ENCODE measurements at places on chromosomes 2 and 18. TPM values are rescaled to one million over a fixed set of nuclear protein-coding genes. Genes with fewer than 3 reads are reported as not detected.

Gene AGAP1
- total RNA-seq, result 42.7 TPM

Gene ZSWIM2
- total RNA-seq, result not detected

Gene MOGAT1
- total RNA-seq, result not detected

Gene ITGB6
- not detected for total RNA-seq

Gene CFAP210
- total RNA-seq, result not detected

Gene CNRIP1
- total RNA-seq, result 33.1 TPM

Gene TLX2
- total RNA-seq, result 1.6 TPM

Gene TTR
- total RNA-seq, result not detected

Gene PSMA8
- not detected for total RNA-seq

Gene EVX2
- total RNA-seq, result 1.2 TPM

GRCh38 chr2:73862987-73863386 lies 29.8 kb upstream of the ACTG2 start:
- no peak for DNase-seq
- no peak overlapping the region for H3K27ac ChIP-seq
- H3K36me3 ChIP-seq, result peaks cover 19% of the 10 kb centered on the region

DNA sequence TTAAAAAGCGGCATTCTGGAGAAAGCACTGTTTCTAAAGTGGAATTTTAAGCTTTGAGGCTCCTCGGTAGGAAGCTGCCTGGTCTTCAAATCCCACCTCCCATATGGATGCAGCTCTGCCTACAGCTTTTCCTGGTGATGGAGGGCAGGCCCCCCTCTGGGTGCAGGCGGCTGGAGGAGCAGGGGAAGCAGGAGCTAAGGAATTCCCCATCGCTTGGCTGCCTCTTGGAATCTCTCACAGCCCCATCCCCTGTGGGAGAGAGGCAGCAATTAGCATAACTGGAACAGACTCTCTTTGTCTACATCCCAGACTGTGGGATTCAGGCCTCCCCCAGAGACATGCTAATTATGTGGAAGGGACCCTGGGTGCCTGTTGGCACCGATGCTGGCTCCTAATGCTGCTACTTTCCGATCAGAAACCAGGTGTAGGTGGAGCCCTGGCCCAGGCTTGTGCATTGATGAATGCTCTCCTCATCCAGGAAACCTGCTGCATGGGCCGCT lies 51.3 kb downstream of the LIPG start:
- DNase-seq, result no peak
- H3K27me3 ChIP-seq, result no peaks in the 10 kb centered on the region
- no peaks in the 10 kb centered on the region for H3K36me3 ChIP-seq
- no peak overlapping the region for H3K27ac ChIP-seq
- no peaks in the 10 kb centered on the region for H3K4me1 ChIP-seq
- no peak overlapping the region for H3K4me3 ChIP-seq

GRCh38 chr2:217714287-217714751 lies 288.5 kb downstream of the TNS1 start:
- no peaks in the 10 kb centered on the region for H3K36me3 ChIP-seq
- H3K4me3 ChIP-seq, result no peak overlapping the region
- H3K27ac ChIP-seq, result peak overlapping the region; percentile 75
- no peaks in the 10 kb centered on the region for H3K27me3 ChIP-seq

DNA sequence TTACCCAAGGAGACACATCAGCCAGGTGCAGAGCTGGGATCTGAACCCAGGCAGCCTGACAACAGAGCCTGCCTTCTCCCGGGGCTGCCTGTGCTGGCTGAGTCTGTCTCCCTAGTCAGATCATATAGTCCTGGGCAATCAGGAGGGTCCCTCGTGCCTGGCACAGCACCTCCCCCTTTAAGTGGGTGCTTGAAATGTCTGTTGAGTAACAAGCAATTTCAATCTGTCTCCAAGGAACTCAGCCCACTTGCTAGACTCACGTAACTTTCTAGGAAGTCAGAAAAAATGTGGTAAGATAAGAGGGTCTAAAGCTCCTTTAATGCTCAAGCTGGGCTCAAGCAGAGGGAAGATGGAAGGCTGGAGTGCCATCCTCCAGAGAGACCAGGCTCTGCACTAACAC lies 51.9 kb downstream of the REEP1 start:
- peaks cover 55% of the 10 kb centered on the region for H3K4me1 ChIP-seq
- H3K27me3 ChIP-seq, result no peaks in the 10 kb centered on the region
- no peaks in the 10 kb centered on the region for H3K36me3 ChIP-seq

- H3K4me3 ChIP-seq, result no peak overlapping the region
- peaks cover 19% of the 10 kb centered on the region for H3K4me1 ChIP-seq
- H3K27ac ChIP-seq, result no peak overlapping the region
- DNase-seq, result peak; percentile 52
- H3K36me3 ChIP-seq, result no peaks in the 10 kb centered on the region
Measured at GRCh38 chr2:26682155-26682554, 10.4 kb upstream of the KCNK3 start.

DNA sequence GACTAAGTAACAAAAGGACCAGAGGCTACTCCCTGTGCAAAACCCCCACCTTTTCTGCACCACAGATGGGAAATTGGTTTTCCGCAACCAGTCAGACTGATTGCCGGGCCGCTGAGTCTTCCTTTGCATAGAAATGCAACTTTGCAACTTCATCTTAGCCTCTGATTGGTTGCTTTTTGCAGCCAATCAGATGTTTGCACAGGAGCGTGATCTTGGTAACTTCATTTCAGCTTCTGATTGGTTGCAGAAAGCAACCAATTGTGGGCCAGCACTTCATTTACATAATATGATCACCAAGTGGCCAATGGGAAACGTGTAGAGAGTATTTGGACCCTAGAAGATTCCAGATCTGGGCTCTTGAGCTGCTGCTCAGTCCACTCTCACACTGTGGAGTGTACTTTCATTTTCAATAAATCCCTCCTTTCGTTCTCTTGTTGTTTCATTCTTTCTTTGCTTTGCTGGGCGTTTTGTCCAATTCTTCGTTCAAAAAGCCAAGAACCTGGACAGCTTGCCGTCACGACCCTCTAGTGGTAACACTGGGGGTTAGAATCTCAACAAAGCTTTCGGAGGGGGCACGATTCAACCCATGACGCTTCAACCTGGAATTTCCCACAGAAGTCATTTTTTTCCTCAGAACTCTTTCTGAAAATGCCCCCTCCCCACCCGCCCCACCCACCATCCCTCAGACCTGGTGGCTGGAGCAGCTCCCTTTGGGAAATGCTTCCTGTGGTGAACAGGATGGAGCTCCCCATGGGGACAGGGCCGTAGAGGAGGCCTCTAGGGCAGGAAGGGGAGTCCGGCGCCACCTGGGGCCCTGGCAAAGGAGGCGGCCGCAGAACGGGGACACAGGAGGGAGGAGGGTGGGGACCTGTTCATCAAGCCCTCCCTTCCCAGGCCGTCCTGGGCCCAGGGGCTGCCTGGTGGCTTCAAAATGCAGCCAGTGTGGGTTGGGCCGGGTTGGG lies 31.8 kb upstream of the KCNF1 start:
- H3K4me3 ChIP-seq, result no peak overlapping the region

- DNase-seq, result no peak
- no peaks in the 10 kb centered on the region for H3K36me3 ChIP-seq
- H3K4me3 ChIP-seq, result no peak overlapping the region
- H3K4me1 ChIP-seq, result no peaks in the 10 kb centered on the region
- H3K27me3 ChIP-seq, result no peaks in the 10 kb centered on the region
- H3K27ac ChIP-seq, result no peak overlapping the region
Measured at GRCh38 chr2:24903161-24904103, 16.6 kb downstream of the ADCY3 start.

GRCh38 chr18:57982372-57983021 lies 61.5 kb upstream of the NEDD4L start:
- H3K4me3 ChIP-seq, result no peak overlapping the region
- no peak for DNase-seq
- no peaks in the 10 kb centered on the region for H3K4me1 ChIP-seq
- no peak overlapping the region for H3K27ac ChIP-seq
- H3K27me3 ChIP-seq, result no peaks in the 10 kb centered on the region

GRCh38 chr2:7988440-7988839 lies 693.4 kb upstream of the ID2 start:
- H3K4me1 ChIP-seq, result peaks cover 8% of the 10 kb centered on the region
- no peaks in the 10 kb centered on the region for H3K27me3 ChIP-seq
- DNase-seq, result no peak
- no peaks in the 10 kb centered on the region for H3K36me3 ChIP-seq
- no peak overlapping the region for H3K4me3 ChIP-seq
- H3K27ac ChIP-seq, result no peak overlapping the region

- no peaks in the 10 kb centered on the region for H3K27me3 ChIP-seq
- no peak overlapping the region for H3K4me3 ChIP-seq
- no peaks in the 10 kb centered on the region for H3K4me1 ChIP-seq
- H3K36me3 ChIP-seq, result no peaks in the 10 kb centered on the region
Measured at GRCh38 chr2:226600802-226601201, 198.8 kb downstream of the IRS1 start.

DNA sequence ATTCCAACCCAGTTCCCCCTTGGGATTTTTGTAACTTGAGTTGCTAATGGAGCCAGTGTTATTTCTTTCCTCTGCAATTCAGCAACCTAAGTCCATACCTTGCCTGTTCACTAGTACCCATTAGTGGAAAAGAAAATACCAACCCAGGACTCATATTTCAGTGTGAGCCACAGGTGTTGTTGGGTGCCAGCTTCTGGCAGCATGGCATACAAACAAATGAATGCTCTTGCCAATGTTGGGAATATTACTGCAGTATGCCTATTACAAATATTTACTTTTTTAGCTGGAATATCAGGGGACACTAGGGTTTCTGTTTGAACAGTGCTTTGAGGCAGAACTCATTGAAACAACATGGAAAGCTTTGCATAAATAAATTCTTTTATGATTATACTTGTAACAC lies 130.2 kb downstream of the NCKAP5 start:
- no peak overlapping the region for H3K27ac ChIP-seq
- H3K4me1 ChIP-seq, result no peaks in the 10 kb centered on the region
- H3K36me3 ChIP-seq, result no peaks in the 10 kb centered on the region
- no peaks in the 10 kb centered on the region for H3K27me3 ChIP-seq
- DNase-seq, result no peak

- no peaks in the 10 kb centered on the region for H3K36me3 ChIP-seq
- H3K4me3 ChIP-seq, result no peak overlapping the region
- no peak overlapping the region for H3K27ac ChIP-seq
- DNase-seq, result no peak
- H3K27me3 ChIP-seq, result no peaks in the 10 kb centered on the region
- H3K4me1 ChIP-seq, result no peaks in the 10 kb centered on the region
Measured at GRCh38 chr2:25430556-25430955, 88.8 kb upstream of the DNMT3A start.

DNA sequence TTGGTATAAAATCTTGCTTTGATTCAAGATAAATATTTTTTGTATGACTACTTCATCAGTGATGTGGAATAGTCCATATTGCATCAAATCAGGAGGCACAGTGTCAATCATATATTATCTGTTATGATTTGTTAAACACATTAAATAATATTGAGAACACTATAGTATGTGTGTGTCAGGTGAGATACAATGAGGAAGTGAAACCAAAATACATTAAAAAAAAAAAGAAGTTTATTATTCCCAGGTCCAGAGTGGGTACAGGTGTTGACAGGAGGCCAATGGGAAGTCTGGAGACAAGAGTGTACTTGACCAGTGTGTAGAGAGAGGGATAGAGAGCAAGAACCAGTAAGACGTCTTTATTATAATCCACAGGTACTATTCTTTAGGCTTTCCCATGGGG lies 292.6 kb downstream of the FSIP2 start:
- no peaks in the 10 kb centered on the region for H3K27me3 ChIP-seq
- no peak for DNase-seq
- H3K36me3 ChIP-seq, result no peaks in the 10 kb centered on the region
- no peaks in the 10 kb centered on the region for H3K4me1 ChIP-seq
- no peak overlapping the region for H3K27ac ChIP-seq

- no peak overlapping the region for H3K27ac ChIP-seq
- no peak overlapping the region for H3K4me3 ChIP-seq
Measured at GRCh38 chr2:77567723-77568122, 45.5 kb upstream of the LRRTM4 start.

GRCh38 chr18:22268641-22269128 lies 99.3 kb downstream of the GATA6 start:
- no peaks in the 10 kb centered on the region for H3K36me3 ChIP-seq
- H3K27me3 ChIP-seq, result no peaks in the 10 kb centered on the region
- no peaks in the 10 kb centered on the region for H3K4me1 ChIP-seq
- no peak for DNase-seq
- H3K4me3 ChIP-seq, result no peak overlapping the region
- no peak overlapping the region for H3K27ac ChIP-seq

- no peak overlapping the region for H3K4me3 ChIP-seq
- no peak overlapping the region for H3K27ac ChIP-seq
- DNase-seq, result no peak
Measured at GRCh38 chr18:183769-184168, 25.4 kb downstream of the USP14 start.

GRCh38 chr2:151973901-151974199 lies 125.0 kb downstream of the CACNB4 start:
- H3K27me3 ChIP-seq, result no peaks in the 10 kb centered on the region
- H3K4me1 ChIP-seq, result no peaks in the 10 kb centered on the region
- H3K27ac ChIP-seq, result no peak overlapping the region
- no peak for DNase-seq
- no peaks in the 10 kb centered on the region for H3K36me3 ChIP-seq
- no peak overlapping the region for H3K4me3 ChIP-seq

DNA sequence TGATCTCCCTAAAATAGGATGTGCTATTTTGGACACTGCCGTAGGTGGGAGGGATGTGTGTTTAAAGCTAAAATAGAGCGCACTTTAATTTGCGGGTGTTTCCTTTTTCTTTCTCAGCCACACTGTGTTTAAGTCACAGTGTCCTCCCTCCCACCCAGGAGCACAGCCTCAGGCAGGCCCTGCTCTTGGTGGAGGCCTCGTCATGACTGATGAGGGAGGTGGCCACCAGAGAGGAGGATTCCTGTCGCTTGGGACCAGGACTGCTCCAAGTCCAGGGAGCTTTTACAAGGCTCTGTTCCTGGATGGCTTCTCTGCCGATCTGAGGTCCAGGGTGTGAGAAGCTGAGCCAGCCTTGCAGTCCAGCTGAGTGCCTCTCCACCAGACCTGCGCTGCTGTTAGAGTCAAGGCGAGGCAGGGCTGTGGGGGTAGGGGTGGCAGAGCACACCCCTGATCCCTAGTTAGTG lies 33.5 kb downstream of the INPP4A start:
- peak; percentile 57 for DNase-seq
- no peaks in the 10 kb centered on the region for H3K36me3 ChIP-seq
- H3K27ac ChIP-seq, result no peak overlapping the region

GRCh38 chr18:58201733-58202730 lies 158.0 kb downstream of the NEDD4L start:
- no peak for DNase-seq
- H3K27me3 ChIP-seq, result no peaks in the 10 kb centered on the region
- H3K4me1 ChIP-seq, result no peaks in the 10 kb centered on the region

GRCh38 chr2:240465268-240465764 lies 29.9 kb downstream of the GPC1 start:
- H3K27me3 ChIP-seq, result no peaks in the 10 kb centered on the region
- DNase-seq, result peak; percentile 45
- H3K27ac ChIP-seq, result no peak overlapping the region
- peaks cover 12% of the 10 kb centered on the region for H3K36me3 ChIP-seq
- no peaks in the 10 kb centered on the region for H3K4me1 ChIP-seq
- no peak overlapping the region for H3K4me3 ChIP-seq

GRCh38 chr18:35005963-35006577 lies 35.1 kb upstream of the MAPRE2 start:
- H3K27ac ChIP-seq, result no peak overlapping the region
- no peaks in the 10 kb centered on the region for H3K4me1 ChIP-seq
- no peak for DNase-seq
- H3K36me3 ChIP-seq, result no peaks in the 10 kb centered on the region
- no peak overlapping the region for H3K4me3 ChIP-seq

GRCh38 chr2:207072571-207072970 lies 93.2 kb downstream of the KLF7 start:
- no peak for DNase-seq
- H3K4me3 ChIP-seq, result no peak overlapping the region
- H3K4me1 ChIP-seq, result peaks cover 9% of the 10 kb centered on the region
- no peaks in the 10 kb centered on the region for H3K27me3 ChIP-seq
- H3K27ac ChIP-seq, result no peak overlapping the region

Data from sigmoid colon (tissue), 7 donors.